ENCODE measurements at places on chromosomes 1 and 21.

DNA sequence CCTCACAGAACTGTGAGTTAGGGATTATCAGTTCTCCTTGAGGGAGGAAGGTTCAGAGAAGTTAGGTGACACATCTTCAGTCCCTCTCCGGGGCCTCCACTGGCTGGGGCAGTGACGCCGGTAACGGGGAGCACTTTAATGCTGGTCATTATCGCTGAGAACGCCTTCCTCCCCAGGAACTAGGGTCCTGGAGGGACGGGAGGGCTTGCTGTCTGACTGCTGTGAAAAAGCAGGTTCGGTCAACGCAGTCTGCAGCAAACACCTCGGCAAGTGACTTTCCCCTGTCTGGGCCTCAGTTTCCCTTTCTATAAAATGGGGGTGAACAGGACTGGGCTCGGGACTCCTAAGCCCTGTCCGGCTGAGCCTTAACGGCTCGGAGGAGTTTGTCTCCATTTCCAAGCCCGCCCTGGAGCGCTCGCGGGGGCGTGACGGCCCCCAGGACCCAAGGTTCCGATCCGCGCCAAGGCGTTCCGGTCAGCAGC, 341 bp upstream of the TMEM61 start:
- no peak for DNase-seq

DNA sequence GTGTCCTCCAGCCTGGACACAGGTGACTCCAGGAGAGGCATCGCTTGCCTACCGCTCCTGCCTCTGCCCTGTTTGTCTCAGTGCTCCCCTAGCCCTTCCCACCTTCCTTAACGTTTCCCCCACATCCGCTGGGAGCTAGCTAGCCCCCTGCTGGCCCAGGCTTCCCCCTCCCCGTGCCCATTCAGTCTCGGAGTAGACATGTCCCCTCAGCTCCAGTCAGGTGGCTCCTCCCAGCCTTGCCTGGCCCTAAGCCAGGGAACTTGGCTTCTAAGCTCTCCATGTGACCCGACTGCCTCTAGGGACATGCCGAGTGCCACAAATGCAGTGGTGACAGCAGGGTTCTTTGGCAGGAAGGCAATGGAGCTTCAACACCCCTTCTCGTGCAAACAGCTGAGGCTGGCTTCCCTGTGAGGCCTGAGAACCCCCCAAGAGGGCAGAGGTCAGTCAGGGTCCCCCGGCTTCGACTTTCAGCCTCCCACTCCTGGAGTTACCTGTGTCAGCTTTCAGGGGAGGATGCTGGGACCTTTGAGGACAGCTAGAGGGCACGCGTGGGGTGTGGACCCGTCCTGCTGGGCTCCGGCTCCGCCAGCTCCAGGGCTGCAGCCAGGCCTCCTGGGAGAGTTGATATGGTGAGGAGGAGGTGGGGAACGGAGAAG, 16.2 kb downstream of the DRAXIN start:
- no peak for DNase-seq

GRCh38 chr1:8217011-8217711, 100.8 kb upstream of the SLC45A1 start:
- no peak for DNase-seq

GRCh38 chr1:40386359-40386723, 12.8 kb downstream of the SMAP2 start:
- no peak for DNase-seq

- no peak for DNase-seq
Observed at GRCh38 chr1:232501854-232502253, 128.1 kb downstream of the SIPA1L2 start.

DNA sequence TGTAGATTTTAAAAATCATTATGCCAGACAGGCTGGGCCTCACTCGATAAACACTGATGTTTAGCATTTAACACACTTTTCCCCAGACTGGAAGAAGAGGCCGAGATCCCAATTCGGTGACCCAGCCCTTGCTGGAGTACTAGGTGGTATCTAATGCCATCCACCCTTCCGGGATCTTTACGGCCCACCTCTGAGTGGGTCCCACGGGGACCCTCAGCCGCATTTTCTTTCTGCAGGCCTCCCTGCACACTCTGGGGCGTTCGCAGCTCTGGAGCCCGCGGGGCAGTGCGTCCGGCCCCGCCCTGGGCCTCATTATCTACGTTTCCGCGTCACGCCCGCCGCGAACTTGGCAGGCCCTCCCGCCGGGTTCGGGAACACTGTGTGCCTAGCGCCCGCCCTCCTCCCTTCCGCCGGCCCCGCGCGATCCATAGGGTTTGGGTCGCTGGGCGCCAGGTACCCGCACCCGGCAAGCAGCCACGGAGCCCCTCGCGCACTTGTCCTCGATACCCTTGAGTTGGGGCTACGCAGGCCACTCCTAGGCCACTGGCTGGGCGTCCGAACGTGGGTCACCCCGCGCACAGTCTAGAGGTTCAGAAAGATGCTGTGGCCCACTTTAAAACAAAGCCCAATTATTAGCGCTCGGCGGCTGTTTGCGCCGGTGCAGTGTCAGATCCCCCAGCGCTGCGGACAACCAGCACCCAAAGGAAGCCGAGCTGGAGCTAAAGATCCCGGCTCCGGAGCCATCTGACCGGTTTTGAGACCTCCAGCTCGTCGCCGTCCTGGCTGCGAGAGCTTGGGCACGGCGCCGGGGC, 950 bp upstream of the EVA1C start:
- peak; percentile 96 for DNase-seq

DNA sequence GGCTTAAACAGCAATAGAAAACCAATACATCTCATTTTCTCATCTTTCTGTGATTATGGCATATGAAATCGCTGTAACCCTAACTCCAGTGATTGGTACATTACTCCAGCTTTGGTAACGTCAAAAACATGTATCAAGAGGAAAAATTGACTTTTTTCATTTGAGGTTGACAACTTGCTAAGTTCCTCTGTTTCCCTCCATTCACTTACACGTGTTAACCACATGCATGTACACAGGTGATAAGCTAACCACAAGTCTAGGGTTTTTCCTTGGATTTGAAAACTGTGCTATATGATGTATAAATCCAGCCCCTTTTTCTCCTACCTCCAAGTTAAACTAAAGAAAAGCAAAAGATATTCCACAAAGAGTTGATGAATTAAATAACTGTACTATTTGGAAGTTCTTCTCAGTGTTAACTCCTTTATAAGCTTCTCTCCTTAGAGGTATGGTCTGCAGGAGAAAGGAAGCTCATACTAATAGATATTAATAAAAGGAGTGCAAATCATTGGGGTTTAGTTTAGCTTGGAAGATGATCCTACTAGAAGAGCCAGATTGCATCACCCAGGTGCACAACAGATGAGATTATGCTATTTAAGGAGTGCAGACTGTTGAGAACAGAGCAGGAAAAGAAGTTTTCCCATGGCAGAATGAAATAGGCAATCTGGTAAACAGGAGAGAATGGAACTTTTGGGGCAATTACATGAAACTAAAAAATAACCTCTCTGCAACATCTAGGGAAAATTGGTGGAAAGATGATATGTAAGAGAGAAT, 277.9 kb downstream of the GRIK1 start:
- no peak for DNase-seq
